ENCODE measurements at places on chromosomes 4 and X. TPM values are rescaled to one million over a fixed set of nuclear protein-coding genes. Genes with fewer than 3 reads are reported as not detected.
A peak's percentile ranks its signal among the peaks of the same experiment; 100 is the strongest.

DNA sequence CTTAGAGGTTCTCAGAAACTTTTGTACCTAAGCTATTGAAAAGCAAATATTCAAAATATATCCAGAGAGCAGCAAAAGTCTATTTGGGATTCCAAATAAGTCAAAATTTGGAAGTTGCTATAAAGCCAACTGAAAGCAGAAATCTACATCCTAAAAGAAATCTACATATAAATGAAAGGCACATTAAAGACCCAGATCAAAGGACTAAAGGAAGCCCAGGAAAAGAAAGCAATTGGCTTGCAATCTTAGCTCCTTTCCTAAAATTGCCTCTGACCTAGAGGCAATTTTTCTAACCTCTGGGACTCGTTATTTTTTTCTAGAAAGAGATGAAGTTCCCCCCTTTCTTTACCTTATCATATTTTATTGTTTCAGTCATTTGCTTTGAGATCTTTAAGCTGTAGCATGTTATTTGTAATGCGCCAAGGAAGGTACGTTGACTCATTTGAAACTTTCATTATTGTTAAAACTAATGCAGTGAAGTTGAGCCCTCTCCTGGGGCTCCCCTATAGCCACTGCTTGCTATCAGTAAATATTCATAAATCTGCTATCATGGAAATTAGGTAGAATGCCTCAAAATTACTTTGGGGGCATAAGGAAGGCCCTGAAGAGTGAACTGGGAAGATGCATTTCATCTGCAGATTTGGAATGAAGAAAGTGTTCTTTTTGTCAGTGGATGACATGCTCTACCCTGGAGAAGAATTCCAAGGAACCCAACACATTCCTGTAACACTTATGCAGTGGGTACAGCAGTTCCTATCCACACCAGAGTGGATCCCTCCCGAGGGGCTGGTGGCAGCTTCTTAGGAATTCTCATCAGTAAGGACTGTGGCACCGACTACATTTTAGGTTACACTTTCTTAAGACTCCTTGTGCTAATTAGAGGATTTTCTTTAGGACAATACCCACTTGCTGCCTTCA lies 177.8 kb upstream of the IGFBP7 start:
- no peak for DNase-seq
- no peaks in the 10 kb centered on the region for H3K4me1 ChIP-seq
- no peak overlapping the region for H3K27ac ChIP-seq
- no peak overlapping the region for H3K4me3 ChIP-seq
- H3K36me3 ChIP-seq, result no peaks in the 10 kb centered on the region
- no peaks in the 10 kb centered on the region for H3K27me3 ChIP-seq

GRCh38 chrX:106774981-106775380 lies 27.5 kb upstream of the TBC1D8B start:
- DNase-seq, result no peak
- no peak overlapping the region for H3K4me3 ChIP-seq
- no peak overlapping the region for H3K27ac ChIP-seq
- no peaks in the 10 kb centered on the region for H3K36me3 ChIP-seq
- no peaks in the 10 kb centered on the region for H3K27me3 ChIP-seq

DNA sequence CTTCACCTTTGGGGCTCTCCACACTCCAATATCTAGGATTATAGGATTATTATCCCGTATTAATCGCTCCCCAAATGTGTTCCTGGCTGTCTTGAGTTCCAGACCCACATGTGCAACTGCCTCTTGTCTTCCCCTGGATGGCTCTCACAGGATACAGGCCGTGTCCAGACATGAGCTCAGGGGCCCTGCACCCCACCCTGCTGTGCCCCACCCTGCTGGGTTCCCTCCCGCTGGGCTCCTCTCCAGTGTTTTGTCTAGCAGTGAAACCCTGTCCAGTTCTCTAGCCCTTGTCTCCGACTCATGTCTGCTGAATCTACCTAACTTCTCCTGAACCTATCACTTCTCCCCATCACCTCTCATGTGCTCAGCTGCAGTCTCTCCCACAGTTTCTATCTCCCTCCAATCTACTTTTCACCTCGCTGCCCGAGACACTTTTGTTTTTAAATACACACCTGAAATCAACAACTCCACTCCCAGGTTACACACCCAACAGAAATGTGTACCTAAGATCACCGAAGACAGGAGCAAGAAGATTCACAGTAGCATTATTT lies 2.0 kb downstream of the RNF212 start:
- H3K4me1 ChIP-seq, result peaks cover 6% of the 10 kb centered on the region
- DNase-seq, result no peak
- no peaks in the 10 kb centered on the region for H3K27me3 ChIP-seq
- no peak overlapping the region for H3K27ac ChIP-seq
- H3K36me3 ChIP-seq, result no peaks in the 10 kb centered on the region

DNA sequence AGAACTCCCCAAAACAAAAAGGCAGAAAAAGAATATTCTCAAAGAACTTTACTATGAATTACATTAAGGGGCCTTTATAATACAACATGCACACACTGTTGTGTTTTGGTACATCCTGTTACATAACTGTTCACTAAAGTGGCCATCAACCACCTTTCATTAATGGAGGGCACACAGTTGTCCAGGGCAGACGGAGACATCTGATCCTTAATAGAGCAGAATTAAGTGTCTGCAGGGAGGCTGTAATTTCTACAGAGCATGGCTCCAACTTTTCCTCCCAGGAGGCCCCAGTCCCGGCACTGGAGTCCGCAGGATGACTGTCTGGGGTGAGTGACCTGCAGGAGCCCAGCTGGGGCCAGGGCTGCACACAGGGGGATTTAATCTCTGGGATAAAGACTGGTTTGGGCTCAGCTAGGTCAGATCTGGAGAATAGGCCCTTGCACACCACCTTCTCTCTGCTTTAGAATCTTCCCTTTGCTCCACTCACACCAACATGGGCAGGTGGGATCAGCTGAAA lies 233.4 kb downstream of the MAML3 start:
- no peak overlapping the region for H3K4me3 ChIP-seq
- H3K36me3 ChIP-seq, result no peaks in the 10 kb centered on the region
- H3K27ac ChIP-seq, result peak overlapping the region; percentile 34
- no peaks in the 10 kb centered on the region for H3K27me3 ChIP-seq
- DNase-seq, result no peak
- H3K4me1 ChIP-seq, result no peaks in the 10 kb centered on the region

The XAGE1A gene
- total RNA-seq, result not detected

- H3K36me3 ChIP-seq, result no peaks in the 10 kb centered on the region
- H3K27me3 ChIP-seq, result no peaks in the 10 kb centered on the region
- H3K4me3 ChIP-seq, result no peak overlapping the region
- DNase-seq, result no peak
- H3K27ac ChIP-seq, result no peak overlapping the region
Measured at GRCh38 chr4:123741906-123742305, 345.3 kb downstream of the SPRY1 start.

GRCh38 chrX:142483965-142484364 lies 278.9 kb upstream of the MAGEC2 start:
- H3K36me3 ChIP-seq, result no peaks in the 10 kb centered on the region
- no peak overlapping the region for H3K27ac ChIP-seq
- no peaks in the 10 kb centered on the region for H3K4me1 ChIP-seq
- DNase-seq, result no peak
- no peak overlapping the region for H3K4me3 ChIP-seq
- no peaks in the 10 kb centered on the region for H3K27me3 ChIP-seq

The CFAP99 gene
- not detected for total RNA-seq

The REPS2 gene
- 6.0 TPM for total RNA-seq

GRCh38 chr4:84669201-84669600 lies 86.3 kb downstream of the CDS1 start:
- no peak overlapping the region for H3K27ac ChIP-seq
- H3K4me3 ChIP-seq, result no peak overlapping the region
- no peaks in the 10 kb centered on the region for H3K36me3 ChIP-seq
- no peaks in the 10 kb centered on the region for H3K27me3 ChIP-seq
- H3K4me1 ChIP-seq, result no peaks in the 10 kb centered on the region

DNA sequence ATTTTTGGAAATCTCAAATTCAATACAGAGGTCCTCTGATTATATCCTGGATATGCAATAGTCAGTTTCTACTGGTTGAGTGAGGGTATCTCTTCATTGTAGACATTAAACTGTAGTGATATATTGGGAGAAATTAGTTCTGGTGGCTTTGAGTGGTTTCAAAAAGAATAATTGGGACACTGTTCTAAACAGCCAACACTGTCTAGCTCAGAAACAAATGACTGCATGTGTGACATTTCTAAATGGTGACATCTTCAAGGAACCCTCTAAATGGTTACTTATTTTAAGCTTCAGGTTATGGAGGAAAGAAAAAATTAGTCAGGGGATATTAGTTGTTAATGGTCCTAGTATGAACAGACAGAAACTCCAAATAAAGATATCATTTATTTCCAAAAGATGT lies 186.2 kb downstream of the LARP7 start:
- H3K4me3 ChIP-seq, result no peak overlapping the region
- H3K27me3 ChIP-seq, result no peaks in the 10 kb centered on the region
- H3K27ac ChIP-seq, result no peak overlapping the region
- H3K36me3 ChIP-seq, result no peaks in the 10 kb centered on the region

The SPANXA2 gene
- total RNA-seq, result not detected

DNA sequence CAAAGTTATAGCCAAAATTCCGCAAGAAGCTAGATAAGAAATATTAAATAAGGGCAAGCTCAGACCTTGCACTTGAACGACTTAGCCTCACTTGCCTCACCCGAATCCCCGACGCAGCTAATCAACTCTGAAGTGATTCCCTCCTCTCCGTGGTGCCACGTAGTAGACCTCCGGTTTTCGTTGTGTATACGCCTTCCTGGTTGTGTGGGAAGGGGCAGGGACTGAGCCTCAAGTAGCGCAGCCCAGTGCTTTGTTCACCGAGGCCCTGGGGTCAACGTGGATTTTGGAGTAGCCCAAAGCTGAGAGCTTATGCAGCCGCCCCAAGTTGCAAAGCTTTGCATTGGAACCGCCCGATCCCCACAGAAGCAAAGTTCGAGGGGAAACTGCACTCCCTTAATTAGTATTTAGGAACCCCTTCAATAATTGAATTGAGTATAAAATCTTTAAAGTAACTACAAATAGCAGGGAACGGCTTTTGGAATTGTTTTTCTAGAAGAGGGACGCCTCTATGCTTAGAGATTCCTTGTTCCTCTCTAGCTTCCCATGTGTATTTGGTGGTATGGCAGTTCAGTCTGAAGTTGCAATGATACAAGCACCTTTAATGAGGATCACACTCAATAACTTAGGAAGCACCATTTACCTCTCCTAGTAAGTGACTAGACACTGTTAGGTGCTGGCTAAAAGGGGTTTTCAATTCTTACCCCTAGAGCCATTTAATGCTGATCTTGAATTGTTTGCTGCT lies 55.7 kb downstream of the LINC00632 start:
- H3K27ac ChIP-seq, result no peak overlapping the region
- no peaks in the 10 kb centered on the region for H3K36me3 ChIP-seq
- no peak overlapping the region for H3K4me3 ChIP-seq
- H3K4me1 ChIP-seq, result no peaks in the 10 kb centered on the region
- DNase-seq, result no peak

- DNase-seq, result no peak
- H3K27me3 ChIP-seq, result no peaks in the 10 kb centered on the region
- H3K36me3 ChIP-seq, result no peaks in the 10 kb centered on the region
- no peak overlapping the region for H3K27ac ChIP-seq
- no peak overlapping the region for H3K4me3 ChIP-seq
- no peaks in the 10 kb centered on the region for H3K4me1 ChIP-seq
Measured at GRCh38 chr4:176534566-176534965, 214.8 kb downstream of the SPCS3 start.

- H3K27me3 ChIP-seq, result no peaks in the 10 kb centered on the region
- no peaks in the 10 kb centered on the region for H3K4me1 ChIP-seq
- no peaks in the 10 kb centered on the region for H3K36me3 ChIP-seq
- peak overlapping the region; percentile 32 for H3K27ac ChIP-seq
- peak; percentile 70 for DNase-seq
Measured at GRCh38 chr4:168877511-168878491, 132.3 kb downstream of the CBR4 start.

The UGT2A3 gene
- total RNA-seq, result 20.3 TPM

- no peaks in the 10 kb centered on the region for H3K27me3 ChIP-seq
- H3K4me1 ChIP-seq, result no peaks in the 10 kb centered on the region
- H3K27ac ChIP-seq, result no peak overlapping the region
- no peaks in the 10 kb centered on the region for H3K36me3 ChIP-seq
- no peak overlapping the region for H3K4me3 ChIP-seq
Measured at GRCh38 chr4:135485371-135485770, 1283.8 kb upstream of the PABPC4L start.

The IL21 gene
- total RNA-seq, result not detected

The ZNF280C gene
- 1.6 TPM for total RNA-seq

- peaks cover 5% of the 10 kb centered on the region for H3K27me3 ChIP-seq
- H3K4me3 ChIP-seq, result peak overlapping the region; percentile 46
- DNase-seq, result no peak
- H3K4me1 ChIP-seq, result peaks cover 6% of the 10 kb centered on the region
Measured at GRCh38 chrX:72307646-72308051, 1.9 kb upstream of the CITED1 start.

GRCh38 chr4:139282721-139283075 lies 2.7 kb upstream of the MGARP start:
- H3K27me3 ChIP-seq, result peaks cover 10% of the 10 kb centered on the region
- no peak overlapping the region for H3K27ac ChIP-seq
- no peaks in the 10 kb centered on the region for H3K4me1 ChIP-seq
- no peaks in the 10 kb centered on the region for H3K36me3 ChIP-seq
- DNase-seq, result no peak

The EVC gene
- total RNA-seq, result 3.2 TPM

DNA sequence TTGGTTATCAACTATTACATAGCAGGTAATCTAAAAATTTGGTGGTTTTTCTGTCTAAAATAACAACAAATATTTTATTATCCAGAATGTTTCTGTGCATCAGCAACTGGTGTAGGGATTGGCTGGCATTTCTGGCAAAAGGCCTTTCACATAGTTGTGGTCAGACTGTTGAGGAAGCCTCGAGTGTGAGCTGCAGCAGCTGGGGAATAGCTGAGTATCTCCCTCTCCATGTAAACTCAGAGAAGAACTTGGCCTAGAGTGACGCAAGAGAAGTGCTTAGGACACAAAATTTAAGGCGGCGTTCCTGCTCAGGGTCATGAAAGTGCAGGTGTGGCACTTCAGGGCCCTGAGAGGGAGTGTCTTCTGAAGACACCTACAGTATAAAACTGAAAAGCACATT lies 558.9 kb downstream of the SPOCK3 start:
- no peak overlapping the region for H3K4me3 ChIP-seq
- H3K36me3 ChIP-seq, result no peaks in the 10 kb centered on the region
- no peak for DNase-seq
- no peaks in the 10 kb centered on the region for H3K27me3 ChIP-seq
- H3K27ac ChIP-seq, result no peak overlapping the region

The NAP1L2 gene
- total RNA-seq, result 2.2 TPM

The TKTL2 gene
- total RNA-seq, result not detected

The G6PD gene
- 5.4 TPM for total RNA-seq

The GSTCD gene
- 11.0 TPM for total RNA-seq

The SLC16A2 gene
- total RNA-seq, result 16.7 TPM

DNA sequence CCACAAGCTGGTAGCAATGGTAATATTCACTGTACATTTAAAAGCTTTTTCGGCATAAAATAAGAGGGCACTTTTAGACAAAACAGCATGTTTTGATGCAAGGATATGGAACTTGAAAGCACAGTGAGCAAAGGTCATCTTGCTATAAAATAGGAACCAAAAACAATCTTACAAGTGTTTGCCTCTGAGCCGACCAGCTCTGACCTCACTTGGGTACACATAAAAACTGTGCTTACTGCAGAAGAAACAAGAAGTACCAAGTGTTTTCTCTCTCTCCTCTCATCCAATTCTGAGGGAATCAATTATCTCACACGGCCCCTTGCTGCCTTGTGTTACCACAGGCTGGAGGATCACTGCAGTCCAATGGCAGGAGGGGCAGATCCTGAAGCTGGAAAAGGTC lies 4.8 kb upstream of the IQSEC2 start:
- DNase-seq, result no peak
- H3K4me1 ChIP-seq, result no peaks in the 10 kb centered on the region
- H3K27ac ChIP-seq, result no peak overlapping the region
- no peak overlapping the region for H3K4me3 ChIP-seq
- H3K27me3 ChIP-seq, result no peaks in the 10 kb centered on the region
